Upper lobe of left lung (tissue), 6 donors: ENCODE measurements at places on chromosomes 6 and 20. TPM values are rescaled to one million over a fixed set of nuclear protein-coding genes. Genes with fewer than 3 reads are reported as not detected.

The CST7 gene
- 17.1 TPM for total RNA-seq

The MCM9 gene
- 20.2 TPM for total RNA-seq

The CD83 gene
- total RNA-seq: 27.4 TPM

The NHLRC1 gene
- total RNA-seq: 1.9 TPM

The DUSP15 gene
- not detected for total RNA-seq

The HLA-DOB gene
- total RNA-seq: 15.2 TPM

The KCNQ2 gene
- not detected for total RNA-seq

The RNF144B gene
- 48.6 TPM for total RNA-seq

The LY6G6F gene
- 0.74 TPM for total RNA-seq

The MEP1A gene
- total RNA-seq: not detected

The FOXF2 gene
- 9.5 TPM for total RNA-seq

The CD24 gene
- total RNA-seq: 34.4 TPM

The USP49 gene
- 2.7 TPM for total RNA-seq

The NRSN1 gene
- not detected for total RNA-seq

The CLPSL2 gene
- not detected for total RNA-seq

The TMEM14A gene
- total RNA-seq: 8.7 TPM

The MRAP2 gene
- 2.4 TPM for total RNA-seq

The NDUFAF4 gene
- total RNA-seq: 15.9 TPM

The TCP11 gene
- total RNA-seq: 0.30 TPM

The RAET1L gene
- not detected for total RNA-seq

The DYNLT2 gene
- total RNA-seq: 1.4 TPM

The MAFB gene
- total RNA-seq: 67.5 TPM

The SLC17A9 gene
- 15.4 TPM for total RNA-seq

The NMBR gene
- total RNA-seq: not detected

The GPR6 gene
- total RNA-seq: not detected

The COL21A1 gene
- 10.4 TPM for total RNA-seq

The ANKRD66 gene
- total RNA-seq: 2.1 TPM
